ENCODE measurements at places on chromosomes 13 and 19. TPM values are rescaled to one million over a fixed set of nuclear protein-coding genes. Genes with fewer than 3 reads are reported as not detected.
A peak's percentile ranks its signal among the peaks of the same experiment; 100 is the strongest.

Gene CYP4F3
- 0.10 TPM for total RNA-seq

- DNase-seq = peak; percentile 25
Measured at GRCh38 chr13:91313581-91313980, 33.9 kb upstream of the MIR17HG start.

Gene ERVK3-1
- 105 TPM for total RNA-seq

DNA sequence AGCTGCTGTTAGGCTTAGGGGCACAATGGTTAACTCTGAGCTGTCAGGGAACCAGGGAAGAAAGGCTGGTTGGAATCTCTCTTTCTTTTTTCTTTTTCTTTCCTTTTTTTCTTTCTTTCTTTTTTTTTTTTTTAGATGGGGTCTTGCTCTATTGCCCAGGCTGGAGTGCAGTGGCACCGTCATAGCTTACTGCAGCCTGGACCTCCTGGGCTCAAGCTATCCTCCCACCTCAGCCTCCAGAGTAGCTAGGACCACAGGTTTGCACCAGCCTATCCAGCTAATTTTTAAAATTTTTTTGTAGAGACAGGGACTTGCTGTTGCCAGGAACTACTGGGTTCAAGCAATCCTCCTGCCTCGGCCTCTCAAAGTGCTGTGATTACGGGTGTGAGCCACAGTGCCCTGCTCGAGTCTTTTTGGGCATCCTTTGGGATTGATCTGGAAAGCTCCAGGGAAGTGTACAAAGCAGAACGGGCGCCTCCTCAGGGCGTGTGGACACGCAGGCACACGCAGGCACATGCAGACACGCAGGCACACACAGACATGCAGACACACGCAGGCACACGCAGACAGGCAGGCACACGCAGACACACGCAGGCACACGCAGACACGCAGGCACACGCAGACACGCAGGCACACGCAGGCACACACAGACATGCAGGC, 99.2 kb downstream of the GADD45B start:
- DNase-seq = no peak

DNA sequence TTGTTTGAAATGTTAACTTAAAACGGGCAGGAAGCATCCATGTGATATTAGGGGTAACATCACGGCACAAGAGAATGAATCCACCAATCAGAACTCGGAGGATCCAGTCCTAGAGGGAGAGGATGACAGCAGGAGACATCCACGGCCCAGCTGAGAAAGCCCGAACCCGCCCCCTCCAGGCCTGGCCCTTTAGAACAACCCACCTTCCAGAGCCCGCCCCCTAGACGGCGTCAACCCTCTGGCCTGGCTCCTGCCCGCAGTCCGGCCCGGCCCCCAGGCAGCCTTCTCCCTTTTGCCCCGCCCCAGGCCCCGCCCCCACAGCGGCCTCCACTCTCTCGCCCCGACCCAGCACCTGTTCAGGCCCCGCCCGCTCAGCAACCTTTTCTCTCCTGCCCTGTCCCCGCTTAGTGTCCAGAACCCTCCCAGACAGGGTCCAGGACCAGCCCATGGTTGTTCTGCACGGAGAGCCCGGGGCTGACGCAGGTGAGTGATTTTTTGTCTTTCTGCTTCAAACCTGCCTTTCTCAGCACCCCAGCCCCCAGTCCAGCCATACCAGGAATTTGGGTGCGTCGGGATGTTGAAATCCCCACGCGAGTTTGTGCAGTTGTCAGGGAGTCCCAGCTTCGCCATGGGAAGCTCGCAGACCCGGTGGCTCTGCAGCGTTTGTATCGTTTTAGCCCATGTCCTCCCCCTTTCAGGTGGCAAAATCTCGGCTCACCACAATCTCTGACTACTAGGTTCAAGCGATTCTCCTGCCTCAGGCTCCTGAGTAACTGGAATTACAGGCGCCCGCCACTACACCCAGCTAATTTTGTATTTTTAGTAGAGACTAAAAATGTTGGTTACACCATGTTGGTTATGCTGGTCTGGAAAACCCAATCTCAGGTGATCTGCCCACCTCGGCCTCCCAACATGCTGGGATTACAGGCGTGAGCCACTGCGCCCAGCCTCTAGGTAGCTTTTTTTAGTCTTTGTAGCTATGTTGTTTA, 16.1 kb downstream of the ZNF816 start:
- no peak for DNase-seq

DNA sequence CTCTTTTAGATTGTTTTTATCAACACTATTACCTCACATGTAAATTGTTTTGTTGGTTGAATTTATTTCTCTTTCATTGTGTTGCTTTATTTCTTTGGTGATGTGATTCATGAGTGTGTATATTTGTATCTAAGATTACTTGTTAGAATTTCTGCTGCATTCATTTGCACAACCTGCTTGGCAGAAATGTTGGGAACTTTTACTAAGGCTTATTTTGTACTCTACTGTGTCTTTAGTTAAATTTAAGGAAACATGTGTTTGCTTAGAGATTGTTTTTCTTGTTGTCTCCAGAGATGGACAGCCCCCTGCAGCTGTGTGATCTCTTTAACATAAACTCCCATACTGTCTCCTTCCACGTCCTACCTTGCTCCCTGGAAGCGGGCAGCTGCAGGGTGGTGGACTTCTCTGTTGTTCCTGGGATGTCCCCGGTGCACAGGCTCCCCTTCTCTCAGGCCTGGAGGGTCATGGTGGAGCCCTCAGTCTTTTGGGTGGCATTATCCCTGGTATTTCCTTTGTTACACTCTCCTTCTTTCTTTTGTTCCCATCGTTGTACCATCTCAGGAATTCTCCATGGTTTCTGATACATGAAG, 212.0 kb upstream of the SPRY2 start:
- DNase-seq = no peak

- DNase-seq = no peak
Measured at GRCh38 chr13:105144020-105144419, 1391.4 kb downstream of the EFNB2 start.

Gene CACNG6
- total RNA-seq = 0.23 TPM

Gene PEX11G
- total RNA-seq = not detected

- DNase-seq = no peak
Measured at GRCh38 chr13:40490086-40490758, 176.2 kb downstream of the FOXO1 start.

GRCh38 chr13:108812165-108812564, 182.8 kb downstream of the MYO16 start:
- DNase-seq = no peak

DNA sequence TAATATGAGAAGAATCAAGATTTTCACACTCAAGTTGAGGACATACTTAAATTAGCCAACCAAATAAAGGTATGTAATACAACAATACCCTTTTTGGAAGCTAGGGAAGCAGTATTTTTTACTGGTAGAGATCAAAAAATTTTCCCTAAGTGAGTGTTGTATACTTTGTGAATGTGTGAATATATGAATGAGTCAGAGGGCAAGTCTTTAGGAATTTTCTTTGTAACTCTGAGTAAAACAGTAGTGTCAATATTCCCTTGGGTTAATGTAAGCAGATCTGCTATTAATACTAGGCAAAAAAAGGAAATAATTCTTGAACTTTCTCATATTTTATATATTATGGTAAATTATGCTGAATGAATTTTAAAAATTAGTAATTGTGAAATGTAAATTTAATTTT, 1161.8 kb upstream of the MIR17HG start:
- peak; percentile 11 for DNase-seq

Gene KL
- not detected for total RNA-seq
